ENCODE measurements at places on chromosomes 6 and 20. TPM values are rescaled to one million over a fixed set of nuclear protein-coding genes. Genes with fewer than 3 reads are reported as not detected.

EBF4 gene
- polyA plus RNA-seq: not detected

MCM8 gene
- polyA plus RNA-seq: 0.07 TPM

NKX2-4 gene
- polyA plus RNA-seq: not detected

RNF146 gene
- 18.4 TPM for polyA plus RNA-seq

BPIFB2 gene
- polyA plus RNA-seq: not detected

NRSN1 gene
- polyA plus RNA-seq: not detected

SIRPA gene
- 58.3 TPM for polyA plus RNA-seq

ALDH8A1 gene
- polyA plus RNA-seq: not detected

ADTRP gene
- 0.20 TPM for polyA plus RNA-seq

CNBD2 gene
- 8.0 TPM for polyA plus RNA-seq

GJA10 gene
- not detected for polyA plus RNA-seq

TRIM31 gene
- not detected for polyA plus RNA-seq
